Central memory CD8-positive, alpha-beta T cell (primary cell): ENCODE measurements at places on chromosomes 2 and 18.

GRCh38 chr18:50277942-50278341 is 3.4 kb downstream of the MBD1 start:
- no peak for DNase-seq

DNA sequence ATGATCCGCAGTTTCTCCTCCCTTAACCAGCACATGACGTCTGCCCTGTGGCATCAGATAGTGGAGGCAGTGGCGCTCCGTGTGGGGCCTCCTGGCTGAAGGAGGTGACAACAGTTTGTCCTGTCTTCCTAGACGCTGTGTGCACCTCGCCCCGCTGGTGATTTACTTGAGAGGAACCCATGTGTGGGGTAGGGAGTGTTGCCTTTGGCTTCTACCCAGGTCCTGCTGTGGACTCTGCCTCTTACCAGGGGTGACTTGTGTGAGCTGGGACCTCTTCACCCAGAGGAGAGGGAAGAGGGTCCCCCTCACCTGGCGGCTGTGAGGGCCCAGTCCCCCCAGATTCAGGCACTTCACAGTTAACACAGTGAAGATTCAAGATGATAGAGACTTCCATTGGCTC is 77.6 kb downstream of the TMEM18 start:
- no peak for DNase-seq

DNA sequence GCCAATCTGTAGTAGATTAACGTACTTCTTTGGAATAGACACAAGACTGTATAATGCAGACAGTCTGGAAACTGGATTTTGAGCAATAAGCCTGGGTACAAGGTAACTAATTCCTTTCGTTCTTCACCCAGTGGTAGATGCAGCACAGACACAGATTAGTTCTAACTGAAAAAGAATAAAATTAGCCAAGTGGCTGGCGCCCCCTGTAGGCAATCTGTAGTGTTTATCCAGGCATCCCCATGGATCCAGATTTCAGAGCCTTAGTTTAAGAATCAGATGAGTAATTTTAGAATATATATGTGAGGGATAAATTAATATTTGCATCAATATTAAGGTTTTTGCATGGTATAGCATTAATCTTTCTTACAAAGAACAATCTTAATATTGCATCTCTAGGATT is 563.9 kb downstream of the DCC start:
- no peak for DNase-seq

DNA sequence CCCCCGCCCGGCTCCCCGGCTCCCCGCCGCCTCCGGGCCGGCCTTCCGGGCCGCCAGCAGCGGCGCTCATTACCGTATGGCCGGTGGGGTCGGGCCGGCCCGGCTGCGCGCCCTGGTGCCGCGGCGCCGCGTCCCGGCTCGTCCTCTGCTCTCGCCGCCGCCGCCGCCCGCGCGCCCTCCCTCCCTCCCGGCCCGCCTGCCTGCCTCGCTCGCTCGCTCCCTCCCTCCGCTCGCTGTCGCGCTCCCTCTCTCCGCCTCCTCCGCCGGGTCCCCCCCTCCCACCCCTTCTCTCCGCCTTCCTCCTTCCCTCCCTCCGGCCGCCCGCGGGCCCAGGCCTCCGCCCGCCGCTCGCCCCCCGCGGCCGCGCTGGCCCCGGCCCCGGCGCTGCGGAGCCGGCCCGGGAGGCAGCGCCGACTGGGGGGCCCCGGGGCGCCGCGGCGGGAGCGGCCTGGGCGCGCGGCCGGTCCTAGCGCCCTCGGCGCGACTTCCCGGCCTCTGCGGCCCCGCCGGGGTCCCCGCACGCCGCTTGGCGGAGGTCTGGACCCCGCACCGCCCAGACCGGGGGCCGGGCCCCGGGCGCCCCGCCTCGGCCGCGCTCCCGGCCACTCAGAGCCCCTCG is at the start of gene DNMT3A:
TSS of gene DNMT3A (minus strand) at position 173 of the 619 bp plus-strand sequence. CDS start 27,941 bp downstream, outside the sequence.
- DNase-seq: no peak

DNA sequence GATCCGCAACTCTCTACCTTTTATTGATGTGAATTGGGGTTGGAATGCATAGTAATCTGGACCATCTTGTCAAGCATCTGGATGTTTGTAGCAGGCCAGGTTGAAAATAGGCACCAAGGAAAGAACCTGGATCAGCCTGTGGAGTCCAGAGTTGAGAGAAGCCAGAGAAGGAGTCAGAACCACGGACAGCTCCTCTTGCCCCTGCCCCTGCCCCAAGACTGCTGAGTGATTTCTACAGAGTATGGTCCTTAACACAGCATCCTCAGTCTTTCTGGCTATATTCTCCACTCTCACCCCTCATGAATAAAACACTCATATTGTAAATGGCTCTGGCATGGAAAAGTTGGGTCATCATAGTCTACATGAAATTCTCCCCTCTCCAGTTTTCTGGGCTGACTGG is 154.6 kb downstream of the LOXHD1 start:
- DNase-seq: no peak

DNA sequence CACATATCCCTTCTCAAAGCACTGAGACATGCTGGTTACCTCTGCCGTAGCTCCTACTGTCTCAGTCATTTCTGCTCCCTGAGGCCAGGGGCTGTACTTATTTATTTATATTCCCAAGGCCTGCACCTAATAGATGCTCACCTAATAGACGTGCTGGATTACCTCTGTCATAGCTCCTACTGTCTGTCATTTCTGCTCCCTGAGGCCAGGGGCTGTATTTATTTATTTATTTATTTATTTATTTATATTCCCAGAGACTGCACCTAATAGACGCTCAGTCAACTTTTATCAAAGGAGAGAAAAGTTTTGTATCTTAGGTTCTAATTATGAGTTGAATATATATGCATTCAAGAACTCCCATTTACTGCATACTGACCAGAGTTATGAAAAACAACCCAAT is 414.0 kb upstream of the TRIB2 start:
- no peak for DNase-seq

GRCh38 chr2:206080927-206081326 is 5.0 kb downstream of the INO80D start:
- DNase-seq: no peak

GRCh38 chr2:114108249-114108648 is 218.4 kb downstream of the ACTR3 start:
- DNase-seq: no peak

- no peak for DNase-seq
Observed at GRCh38 chr2:40138314-40138713, 313.6 kb downstream of the SLC8A1 start.

DNA sequence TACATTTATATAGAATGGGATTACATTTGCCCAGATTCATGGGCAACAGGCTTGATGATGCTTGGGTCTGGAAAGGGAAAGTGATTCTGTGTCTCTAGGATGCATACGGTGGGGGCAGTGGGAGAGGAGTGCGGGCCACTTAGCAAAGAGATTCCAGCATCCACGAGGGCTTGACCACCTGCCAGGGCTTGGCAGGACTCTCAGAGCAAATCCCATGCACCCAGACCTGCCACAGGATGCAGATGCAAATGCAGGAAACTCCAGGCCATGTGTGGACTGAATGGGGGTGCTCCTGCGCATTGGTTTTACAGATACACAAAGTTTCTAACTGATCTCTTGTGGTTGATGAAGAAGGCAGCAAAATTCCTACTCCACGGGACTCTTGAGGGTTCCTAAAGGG is 334.7 kb downstream of the CYRIA start:
- no peak for DNase-seq

GRCh38 chr2:80154231-80154915 is 150.2 kb downstream of the LRRTM1 start:
- no peak for DNase-seq

DNA sequence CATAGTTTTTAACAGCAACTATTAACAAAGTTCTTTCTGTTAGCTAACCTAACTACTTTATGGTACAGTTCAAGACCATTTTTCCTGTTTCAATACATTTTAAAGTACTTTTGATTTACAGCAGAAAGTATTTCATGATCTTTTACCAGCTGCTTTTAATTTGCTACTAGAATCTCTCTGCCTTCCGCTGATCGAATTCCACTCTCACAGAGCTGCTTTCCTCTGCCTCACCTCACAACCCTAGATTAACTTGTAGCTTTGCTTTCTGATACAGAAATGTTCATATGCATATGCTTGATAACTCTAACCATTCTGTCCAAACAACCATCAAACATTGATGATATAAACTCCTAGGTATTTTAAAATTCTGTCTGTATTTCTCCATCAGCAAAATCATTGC is 463.2 kb upstream of the ZEB2 start:
- DNase-seq: no peak

GRCh38 chr2:67091681-67092080 is 305.5 kb upstream of the ETAA1 start:
- DNase-seq: no peak

GRCh38 chr2:62831729-62832128 is 126.2 kb downstream of the EHBP1 start:
- DNase-seq: no peak

- no peak for DNase-seq
Observed at GRCh38 chr2:174554529-174555150, 43.0 kb downstream of the WIPF1 start.

- no peak for DNase-seq
Observed at GRCh38 chr2:241882091-241882625, 12.6 kb downstream of the RTP5 start.

GRCh38 chr2:237643582-237644380 is 16.4 kb downstream of the LRRFIP1 start:
- DNase-seq: no peak

- DNase-seq: no peak
Observed at GRCh38 chr18:78787751-78788150, 191.9 kb upstream of the SALL3 start.

DNA sequence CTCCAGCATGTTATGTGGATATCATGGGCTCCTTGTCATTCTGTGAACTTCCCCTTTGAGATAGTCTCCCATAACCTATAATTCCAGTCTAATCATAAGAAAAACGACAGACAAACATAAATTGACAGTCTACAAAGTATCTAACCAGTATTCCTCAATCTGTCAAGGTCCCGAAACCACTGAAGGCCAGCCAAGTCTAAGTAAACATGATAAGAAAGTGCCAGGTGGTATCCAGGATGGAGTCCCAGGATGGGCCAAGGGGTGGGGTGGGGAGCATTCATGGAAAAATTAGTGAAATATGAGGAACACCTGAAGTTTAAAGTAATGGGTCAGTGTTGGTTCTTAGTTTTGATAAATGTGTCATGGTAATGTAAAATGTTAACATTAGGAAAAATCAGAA is 355.5 kb downstream of the DPP10 start:
- no peak for DNase-seq

DNA sequence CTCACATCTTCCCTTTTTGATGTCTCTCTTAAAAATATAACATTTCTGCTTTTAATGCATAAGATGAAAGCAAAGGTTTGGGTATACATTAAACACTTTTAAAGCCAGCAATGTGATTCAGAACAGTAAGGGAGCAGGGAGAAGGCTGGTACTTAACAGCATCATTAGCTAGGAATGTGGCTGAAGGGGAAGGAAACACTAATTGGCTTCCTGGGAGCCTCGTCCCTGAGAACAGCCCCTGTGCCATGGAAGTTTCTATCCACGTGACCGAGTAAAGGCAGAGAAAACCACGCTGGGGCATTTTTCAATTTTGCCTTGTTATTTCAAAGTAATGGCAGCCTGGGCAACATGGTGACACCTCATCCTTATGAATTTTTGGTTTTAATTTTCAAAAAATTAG is 109.2 kb upstream of the GPC1 start:
- DNase-seq: no peak

DNA sequence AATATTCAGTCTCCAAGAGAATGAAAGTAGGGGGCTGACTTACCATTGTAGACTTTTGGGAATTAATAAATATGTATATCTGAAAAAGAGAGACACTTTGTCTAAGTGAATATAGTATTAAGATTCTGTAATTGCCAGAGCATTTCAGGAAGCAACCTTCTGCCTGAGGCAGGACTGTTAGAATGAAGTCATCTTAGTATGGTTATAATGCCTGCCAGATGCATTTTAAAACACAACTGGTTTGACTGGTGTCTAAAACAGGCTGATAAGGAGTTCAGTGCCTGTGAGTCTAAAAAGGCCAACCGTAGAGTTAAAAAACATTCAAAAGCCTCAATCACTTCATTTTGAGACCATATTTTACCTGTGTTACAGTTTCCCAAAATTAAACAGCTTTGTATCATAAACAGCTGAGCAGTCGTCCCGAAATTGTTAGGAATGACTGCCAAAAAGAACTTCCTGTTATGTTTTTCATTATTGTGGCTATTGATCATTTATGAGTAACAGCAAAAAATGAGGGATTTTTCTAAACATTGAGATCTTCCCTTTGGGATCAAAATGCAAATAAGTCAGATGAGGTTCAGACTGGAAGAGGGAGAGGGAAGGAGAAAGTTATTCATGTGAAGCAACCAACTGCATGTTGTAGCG is 443.9 kb downstream of the PID1 start:
- DNase-seq: no peak

GRCh38 chr18:53941601-53942338 is 282.7 kb downstream of the MBD2 start:
- DNase-seq: no peak

DNA sequence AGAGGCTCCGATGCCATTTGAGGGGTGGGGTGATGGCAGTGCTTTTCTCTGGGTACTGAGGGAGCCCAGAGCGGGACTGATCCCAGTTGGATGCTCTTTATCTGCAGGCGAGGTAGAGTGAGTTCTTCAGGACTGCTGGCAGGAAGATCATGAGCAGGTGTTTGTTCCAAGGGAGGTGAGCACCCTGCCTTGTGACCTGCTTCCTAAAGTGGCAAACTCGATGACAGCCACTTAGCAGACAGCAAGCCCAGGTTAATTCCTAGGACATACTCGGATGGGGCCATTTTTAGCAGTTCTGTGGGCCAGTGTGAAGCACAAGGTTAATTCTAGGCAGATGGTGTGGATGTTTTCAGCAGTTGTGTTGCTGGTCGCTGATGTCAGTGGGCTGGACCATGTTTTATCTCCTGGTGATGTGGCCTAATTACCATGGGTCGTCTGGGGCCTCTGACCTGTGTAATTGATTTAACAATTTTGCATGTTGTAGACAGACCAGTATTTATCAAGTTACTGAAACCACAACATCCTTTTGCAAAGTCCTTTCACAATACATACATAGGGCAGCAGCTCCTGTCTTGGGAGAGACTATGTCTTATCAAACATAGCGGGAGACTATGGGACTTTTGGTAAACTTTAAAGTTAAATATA is 4.9 kb downstream of the FKBP1B start:
- no peak for DNase-seq

GRCh38 chr2:7476371-7476770 is 559.2 kb downstream of the RNF144A start:
- no peak for DNase-seq

- no peak for DNase-seq
Observed at GRCh38 chr18:3037423-3037915, 24.5 kb upstream of the LPIN2 start.

DNA sequence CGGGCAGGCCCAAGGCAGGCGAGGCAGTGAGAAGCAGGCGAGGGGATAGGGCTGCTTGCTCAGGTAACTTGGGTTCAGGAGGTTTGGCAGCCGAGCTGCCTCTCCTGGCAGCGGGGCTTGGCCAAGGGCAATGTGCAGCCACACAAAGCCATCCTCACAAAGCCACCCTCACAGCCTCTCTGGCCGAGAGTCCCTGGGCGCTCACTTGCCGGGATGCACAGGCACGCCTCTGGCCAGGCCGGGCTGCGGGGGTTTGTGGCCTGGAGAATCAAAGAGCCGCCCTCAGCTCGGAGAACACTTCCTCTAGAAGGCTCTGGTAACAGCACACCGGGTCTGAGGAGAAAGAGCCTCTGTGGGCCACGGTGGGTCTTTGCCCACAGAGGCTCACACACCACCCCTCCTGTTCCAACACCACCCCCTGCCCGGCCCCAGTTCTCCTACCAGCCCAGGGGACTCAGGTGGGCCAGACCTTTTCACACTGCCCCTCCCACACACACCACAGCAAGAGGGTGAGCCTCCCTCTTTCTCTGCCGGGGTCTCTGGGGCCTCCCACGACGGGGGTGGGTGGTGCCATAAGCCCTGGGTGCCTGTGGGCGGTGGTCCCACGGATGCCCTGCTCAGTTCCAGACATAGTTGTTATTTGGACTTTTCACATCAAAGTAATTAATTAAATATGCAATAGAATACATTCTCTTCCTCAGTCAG is 186.9 kb downstream of the ZFP36L2 start:
- DNase-seq: no peak
